Activated gamma-delta T cell treated with anti-CD3 and anti-CD28 coated beads, Interleukin-2, amount 50 U/mL, for 16 hours (primary cell): ENCODE measurements at places on chromosomes 12 and 14.

DNA sequence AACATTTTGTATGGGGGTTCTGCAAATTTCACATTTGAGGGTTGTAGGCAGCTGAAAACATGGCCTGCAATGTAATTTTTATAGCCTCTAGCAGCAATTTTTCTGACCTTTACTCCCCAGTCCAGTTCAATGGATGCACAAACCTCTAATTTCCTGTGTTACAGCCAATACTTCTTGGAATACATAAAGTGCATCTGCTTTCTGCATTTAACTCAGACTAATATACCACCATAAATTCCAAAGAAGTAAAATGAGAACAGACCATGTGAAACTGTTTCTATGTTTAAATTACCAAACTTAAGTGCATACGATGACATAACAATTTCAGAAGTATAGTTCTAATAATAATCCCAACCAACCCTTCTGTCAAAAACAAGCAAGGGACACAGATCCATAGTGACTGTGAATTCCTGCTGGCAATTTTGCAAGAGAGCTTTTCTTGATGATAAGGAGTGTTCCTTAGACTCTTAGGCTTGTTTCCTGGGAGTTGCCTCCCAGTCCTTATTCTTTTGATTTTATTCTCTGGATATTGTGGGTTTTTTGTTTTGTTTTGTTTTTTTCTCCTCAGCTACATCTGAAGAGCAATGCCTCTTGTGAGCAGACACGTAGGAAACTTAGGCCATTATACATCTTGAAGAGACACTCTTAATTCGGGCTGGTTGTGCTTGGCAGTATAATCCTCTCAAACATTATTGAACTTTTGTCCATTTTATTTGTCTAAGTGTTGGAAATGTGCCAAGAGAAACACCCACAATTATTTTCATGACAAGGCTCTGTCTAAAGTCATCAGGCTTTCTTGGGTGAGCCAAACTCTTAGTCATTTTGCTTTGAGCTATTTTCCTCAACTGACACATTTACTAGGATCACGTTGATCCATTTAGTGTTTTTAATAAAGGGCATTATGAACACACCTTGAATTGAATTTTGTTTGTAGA is 51.3 kb upstream of the RERGL start:
- no peak for DNase-seq

GRCh38 chr12:131209082-131210070 is 255.7 kb downstream of the ADGRD1 start:
- no peak for DNase-seq

GRCh38 chr14:64990296-64990695 is 3.6 kb downstream of the FNTB start:
- no peak for DNase-seq

DNA sequence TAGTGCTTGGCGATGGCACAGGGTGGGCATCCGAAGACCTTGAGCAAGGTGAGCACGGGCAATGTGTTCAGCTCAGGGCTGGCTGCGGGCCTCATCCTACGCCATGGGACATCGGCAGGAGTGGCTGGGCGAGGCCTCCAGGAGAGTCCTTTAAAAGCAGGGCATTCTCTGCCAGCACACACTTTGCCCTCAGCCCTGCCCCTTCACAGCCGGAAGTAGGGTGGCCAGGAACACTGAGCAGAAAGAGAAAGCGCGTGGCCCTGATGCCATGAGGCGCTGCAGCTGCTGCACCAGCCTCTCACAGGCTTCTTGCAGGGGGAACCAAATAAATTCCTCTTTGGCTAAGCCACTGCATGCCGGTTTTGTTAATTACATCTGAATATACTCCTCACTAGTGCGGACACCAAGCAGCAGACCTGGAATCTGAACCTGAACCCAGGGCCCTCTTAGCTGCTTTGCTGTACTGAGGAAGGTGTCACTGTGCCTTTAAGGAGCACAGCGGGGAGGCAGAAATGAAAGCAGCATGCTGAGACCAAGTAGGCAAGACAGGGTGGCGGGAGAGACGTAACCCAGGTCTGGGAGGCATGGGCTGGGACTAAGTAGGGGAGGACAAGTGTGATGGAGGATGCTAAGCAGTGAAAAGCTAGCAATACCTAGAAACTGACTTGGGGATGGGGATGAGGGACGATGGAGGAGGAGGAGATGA is 155.2 kb downstream of the TTC7B start:
- no peak for DNase-seq

- DNase-seq: peak; percentile 64
These were observed 28.2 kb upstream of the SMUG1 start for GRCh38 chr12:54216797-54217661.

GRCh38 chr12:129848876-129849275 is 54.9 kb downstream of the TMEM132D start:
- no peak for DNase-seq

DNA sequence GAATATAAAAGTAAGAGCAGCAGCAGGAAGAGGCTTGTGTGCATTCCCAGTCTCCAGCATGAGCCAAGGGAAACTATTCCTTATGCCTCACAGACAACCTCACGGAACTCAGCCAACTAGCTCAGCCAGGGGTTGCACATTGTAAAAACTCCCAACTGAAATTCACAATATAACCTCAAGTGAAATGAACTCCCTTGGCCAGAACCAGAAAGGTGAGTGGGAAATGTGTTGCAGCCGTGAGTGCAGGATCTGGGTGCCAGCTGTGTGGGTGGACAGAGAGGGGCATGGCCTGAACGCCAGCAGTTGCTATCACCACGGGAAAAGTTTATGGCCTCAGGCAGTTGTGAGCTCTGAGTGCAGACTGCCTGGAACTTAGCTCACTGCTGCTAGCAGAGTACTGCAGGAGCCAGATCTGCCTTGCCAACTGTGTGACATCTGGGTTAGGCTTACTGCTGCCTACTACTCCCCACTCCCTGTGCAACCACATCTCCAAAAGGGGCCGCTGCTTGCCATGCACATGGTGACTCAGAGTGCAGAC is 2.3 kb upstream of the CLEC1A start:
- no peak for DNase-seq

DNA sequence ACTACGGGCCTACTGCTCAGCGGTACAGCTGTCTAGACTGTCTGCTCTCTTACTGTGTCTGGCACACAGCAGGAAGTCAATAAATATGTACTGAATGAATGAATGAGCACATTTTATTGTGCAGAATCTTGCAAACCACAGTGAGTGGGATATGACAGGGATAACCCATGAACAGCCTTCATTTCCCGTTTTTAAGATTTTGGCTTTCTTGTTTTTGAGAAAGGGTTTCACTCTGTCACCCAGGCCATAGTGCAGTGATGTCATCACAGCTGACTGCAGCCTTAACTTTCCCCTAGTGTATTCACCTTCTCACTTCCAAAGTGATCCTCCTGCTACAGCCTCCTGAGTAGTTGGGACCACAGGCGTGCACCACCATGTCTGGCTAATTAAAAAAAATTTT is 203.1 kb downstream of the AEBP2 start:
- DNase-seq: no peak

DNA sequence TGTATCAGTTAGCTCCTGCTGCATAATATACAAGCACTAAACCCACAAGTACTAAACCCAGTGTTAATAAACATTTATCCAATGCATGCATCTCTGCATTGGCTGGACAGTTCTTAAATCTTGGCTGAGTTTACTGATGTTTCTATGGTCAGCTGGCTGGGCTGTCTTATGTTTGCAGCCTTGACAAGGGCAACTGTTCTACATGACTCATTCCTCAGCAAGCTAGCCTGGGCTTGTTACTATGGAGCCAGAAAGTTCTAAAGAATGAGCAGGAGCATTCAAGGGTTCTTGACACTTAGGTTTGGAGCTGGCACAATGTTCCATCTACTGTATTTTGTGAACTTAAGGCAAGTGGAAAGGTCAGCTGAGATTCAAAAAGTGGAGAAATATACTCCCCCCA is 199.1 kb downstream of the GLT1D1 start:
- DNase-seq: no peak

DNA sequence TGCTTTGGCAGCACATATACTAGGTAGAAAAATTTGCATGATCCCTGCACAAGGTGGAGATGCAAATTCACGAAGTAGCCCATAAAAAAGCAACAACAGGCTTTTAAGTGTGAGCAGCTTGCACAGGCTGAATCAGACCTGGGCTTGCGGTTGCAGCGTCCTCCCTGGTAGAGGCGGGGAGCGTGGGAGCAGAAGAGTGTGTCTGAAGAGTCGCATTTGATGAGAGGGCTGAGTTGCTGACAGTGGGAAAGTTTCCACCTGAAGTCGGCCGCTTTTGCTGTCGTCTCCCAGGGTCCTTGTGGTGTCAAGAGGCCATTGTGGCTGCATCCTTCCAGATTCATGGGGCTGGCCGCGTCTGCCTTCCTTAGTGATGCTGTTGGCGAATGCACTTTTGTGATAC is 6.2 kb downstream of the AACS start:
- no peak for DNase-seq

GRCh38 chr14:95557832-95558231 is 23.0 kb downstream of the GLRX5 start:
- DNase-seq: no peak

- DNase-seq: no peak
These were observed 678.2 kb downstream of the NRXN3 start for GRCh38 chr14:78848234-78848820.

GRCh38 chr12:46269429-46270241 is 792 bp upstream of the SLC38A1 start:
- DNase-seq: peak; percentile 52

GRCh38 chr12:123984903-123985302 is 11.9 kb downstream of the ZNF664 start:
- no peak for DNase-seq

GRCh38 chr12:125402874-125403789 is 337.9 kb downstream of the AACS start:
- no peak for DNase-seq

- DNase-seq: no peak
These were observed 220.5 kb upstream of the ATXN7L3B start for GRCh38 chr12:74317078-74317601.

- DNase-seq: no peak
These were observed 13.9 kb upstream of the PCED1B start for GRCh38 chr12:47065546-47065945.

GRCh38 chr14:66225337-66225736 is 260.8 kb upstream of the CCDC196 start:
- no peak for DNase-seq

DNA sequence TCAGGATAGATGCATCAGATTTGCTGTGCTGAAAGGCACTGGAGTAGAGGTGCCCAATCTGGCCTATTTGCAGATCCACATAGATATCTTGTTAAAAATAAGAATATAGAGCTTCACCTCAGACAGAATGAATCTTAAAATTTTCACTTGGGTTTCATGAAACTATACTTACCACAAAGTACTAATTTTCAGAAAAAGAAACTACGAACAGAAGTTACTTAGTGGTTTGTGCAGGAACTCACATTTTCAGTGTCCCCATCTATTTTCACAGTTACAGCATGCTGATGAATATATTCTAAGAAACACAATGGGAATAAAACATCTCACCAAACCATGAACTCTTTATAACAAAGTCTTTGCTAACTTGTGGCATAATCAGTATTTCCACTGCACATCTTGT is 449.4 kb downstream of the RERGL start:
- no peak for DNase-seq

DNA sequence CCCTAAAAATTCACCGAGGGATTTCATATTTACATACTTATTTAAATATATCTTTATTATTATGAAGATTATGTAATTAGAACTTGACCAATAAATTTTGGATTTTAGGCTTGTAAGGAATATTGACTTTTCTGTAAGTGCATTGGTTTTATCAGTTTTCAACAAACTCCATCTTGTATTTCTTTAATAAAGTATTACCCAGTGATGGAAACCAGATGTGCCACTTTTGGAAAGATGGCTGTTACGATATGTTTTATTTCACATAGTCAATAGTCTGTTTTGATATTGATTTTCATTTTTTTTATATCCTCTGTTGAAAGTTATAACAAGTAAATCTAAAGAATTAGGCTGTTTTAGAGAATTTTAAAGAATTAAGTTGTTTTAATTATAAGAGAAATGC is 1.8 kb downstream of the MON2 start:
- no peak for DNase-seq

DNA sequence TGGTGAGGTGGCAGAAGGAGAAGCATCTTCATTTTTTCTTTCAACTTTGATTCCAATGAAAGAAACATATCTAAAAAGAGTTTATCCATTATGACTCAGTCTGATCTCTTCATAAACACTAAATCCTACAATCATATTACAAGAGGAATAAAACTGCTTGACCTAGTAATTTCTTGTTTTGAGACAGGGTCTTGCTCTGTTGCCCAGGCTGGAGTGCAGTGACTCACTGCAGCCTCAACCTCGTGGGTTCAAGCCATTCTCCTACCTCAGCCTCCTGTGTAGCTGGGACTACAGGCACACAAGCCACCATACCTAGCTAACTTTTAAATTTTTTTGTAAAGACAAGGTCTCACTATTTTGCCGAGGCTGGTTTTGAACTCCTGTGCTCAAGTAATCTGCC is 147.2 kb downstream of the NDUFA12 start:
- DNase-seq: no peak

DNA sequence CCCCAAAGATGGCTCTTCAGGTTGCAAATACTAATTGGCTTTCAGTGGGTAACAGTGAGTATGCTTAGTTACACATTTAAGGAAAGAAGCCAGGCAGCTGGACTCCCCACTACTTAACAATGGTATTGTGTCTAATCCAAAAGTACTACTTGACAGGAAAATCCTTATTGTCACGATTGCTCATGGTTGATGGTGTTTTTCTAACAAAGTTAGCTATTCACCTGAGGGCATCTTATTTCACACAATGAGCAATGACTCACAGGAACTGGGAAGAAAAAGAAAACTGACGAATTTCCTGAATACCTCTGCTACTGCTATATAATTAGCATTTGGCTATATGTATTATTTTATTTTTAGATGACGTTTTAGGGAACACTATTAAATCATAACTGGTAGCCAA is 33.4 kb upstream of the ALG10 start:
- DNase-seq: no peak

DNA sequence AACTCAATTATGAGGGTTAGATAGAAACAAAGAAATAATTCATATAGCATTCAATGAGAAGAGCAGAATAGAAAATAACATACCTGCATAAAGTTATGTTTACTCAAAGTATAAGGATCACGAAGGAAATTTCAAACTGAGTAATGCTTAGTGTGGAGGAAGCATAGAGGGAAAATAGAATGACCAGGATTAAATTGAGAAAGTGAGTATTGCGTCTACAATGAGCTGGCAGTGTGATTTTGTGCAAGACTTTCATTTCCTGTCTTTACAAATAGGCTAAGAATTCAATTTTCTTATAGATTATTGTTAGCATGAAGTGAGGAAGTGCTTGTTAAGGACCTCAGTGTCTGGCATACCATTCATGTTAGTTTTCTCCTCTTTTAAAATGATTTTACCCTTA is 12.0 kb downstream of the ADGRD1 start:
- DNase-seq: no peak

- no peak for DNase-seq
These were observed 53.8 kb downstream of the SFSWAP start for GRCh38 chr12:131764738-131765137.
